ENCODE measurements at places on chromosomes 1 and 21.

- DNase-seq, result no peak
Measured at GRCh38 chr1:156675210-156676113, 1.7 kb downstream of the NES start.

DNA sequence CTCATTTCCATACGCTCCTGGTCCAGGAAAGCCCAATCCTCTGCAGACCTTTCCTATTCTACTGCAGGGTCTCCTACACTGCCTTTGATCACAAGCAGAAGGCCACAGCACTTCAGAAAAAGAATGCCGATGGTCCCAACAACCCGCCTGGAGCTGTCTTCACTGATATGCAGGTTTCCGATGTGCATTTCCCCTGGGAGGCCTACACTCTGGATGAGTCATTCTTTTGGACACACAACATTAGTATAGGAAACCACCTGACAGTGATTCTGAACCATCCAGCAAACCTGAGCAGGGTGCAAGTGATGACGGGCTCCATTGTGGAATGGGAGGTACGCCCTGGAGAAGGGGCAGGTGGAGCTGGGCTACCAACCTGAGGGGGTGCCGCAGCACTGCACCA lies 15.0 kb downstream of the PCAT6 start:
- DNase-seq, result no peak

GRCh38 chr1:109255678-109256077 lies 6.3 kb downstream of the CELSR2 start:
- no peak for DNase-seq

GRCh38 chr1:56060906-56061305 lies 518.5 kb downstream of the PLPP3 start:
- no peak for DNase-seq

DNA sequence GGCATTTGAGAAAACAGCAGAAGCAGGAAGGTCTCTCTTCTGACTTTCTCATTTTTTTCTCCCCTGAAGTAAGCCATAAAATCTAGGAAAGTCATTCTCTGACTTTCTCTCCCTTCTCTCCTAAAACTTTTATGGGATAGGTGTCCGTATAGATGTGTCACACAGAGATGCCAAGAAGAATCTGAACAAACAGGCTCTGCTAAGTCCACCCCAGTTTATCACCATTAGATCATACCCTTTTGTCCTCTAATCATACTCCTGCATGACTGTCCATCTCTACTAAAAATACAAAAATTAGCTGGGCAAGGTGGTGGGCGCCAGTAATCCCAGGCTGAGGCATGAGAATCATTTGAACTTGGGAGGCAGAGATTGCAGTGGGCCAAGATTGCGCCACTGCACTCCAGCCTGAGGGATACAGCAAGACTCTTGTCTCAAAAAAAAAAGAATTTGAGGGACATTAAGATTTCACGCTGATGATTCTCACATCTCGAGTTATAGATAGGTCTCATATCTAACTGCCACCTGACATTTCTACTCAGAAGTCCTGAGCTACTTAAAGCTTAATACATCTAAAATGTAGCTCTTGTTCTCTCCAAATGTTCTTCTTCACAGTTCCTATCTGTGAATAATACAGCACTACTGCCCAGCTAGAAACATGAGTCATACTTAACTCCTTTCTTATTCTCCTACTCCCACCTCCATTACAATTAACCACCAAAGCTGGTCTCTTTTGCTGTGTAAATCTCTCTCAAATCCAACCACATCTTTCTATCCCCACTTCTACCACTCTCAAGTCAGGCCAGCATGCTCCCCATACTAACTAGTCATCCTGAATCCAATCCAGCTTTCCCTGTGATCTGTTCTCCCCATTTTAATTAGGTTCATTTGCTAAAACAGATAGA lies 47.7 kb downstream of the ZNF644 start:
- DNase-seq, result no peak

DNA sequence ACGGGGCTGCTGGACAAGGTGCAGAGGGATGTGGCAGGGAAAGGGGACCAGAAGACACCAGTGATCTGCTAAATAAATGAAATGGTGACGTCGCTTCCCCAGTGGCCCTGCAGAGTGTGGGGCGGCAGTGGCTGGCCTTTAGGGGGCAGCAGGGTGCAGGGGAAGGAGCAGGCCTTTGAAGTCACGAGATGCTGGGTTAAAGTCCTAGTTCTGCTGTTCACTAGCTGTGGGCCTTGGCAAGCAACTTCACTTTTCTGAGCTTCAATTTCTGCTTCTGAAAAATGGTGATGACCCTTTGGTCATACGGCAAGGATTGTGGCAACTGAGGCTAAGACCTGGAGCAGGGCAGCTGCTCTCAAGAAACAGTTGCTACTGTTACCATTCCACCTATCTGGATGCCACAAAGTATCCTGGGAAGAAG lies 9.2 kb upstream of the GALE start:
- DNase-seq, result peak; percentile 84

DNA sequence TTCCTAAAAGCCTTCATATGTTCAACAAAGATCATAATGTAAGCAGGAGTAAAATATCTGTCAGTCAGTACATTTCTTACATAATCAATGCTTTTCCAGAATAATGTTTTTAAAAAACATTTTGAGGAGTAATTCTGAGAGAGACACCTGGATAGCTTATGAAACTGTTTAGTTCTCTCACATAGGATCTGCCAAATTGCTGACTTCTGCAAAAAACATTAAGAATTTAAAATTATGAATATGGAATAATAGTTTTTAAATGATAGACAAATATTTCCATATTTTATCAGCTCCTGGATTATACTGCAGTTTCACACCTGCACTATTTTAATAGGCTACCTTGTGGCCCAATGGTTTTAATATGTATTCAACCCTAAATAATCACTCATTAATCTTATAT lies 142.7 kb upstream of the RUNX1 start:
- no peak for DNase-seq

DNA sequence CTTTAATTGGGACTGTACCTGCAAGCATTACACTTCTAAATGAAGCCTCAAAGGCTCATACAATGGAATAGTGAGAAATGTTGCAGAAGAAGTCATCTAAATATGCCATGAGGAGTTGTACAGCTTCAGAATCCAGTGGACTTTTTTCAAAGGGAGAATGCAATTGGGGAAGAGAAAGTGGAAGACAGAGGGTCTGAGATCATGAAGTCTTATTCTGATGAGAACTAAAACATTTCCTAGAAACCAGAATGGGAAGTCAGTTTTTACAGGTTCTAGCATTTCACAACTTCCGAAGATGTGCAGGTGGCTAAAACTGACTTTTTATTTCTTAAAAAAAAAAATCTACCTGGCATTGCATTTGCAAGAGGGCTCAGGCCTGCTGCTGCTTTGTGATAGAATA lies 424.4 kb upstream of the RUNX1 start:
- DNase-seq, result peak; percentile 85

- DNase-seq, result peak; percentile 26
Measured at GRCh38 chr1:77281491-77282186, at the start of gene AK5. Gene AK5, plus strand, starts transcription at chr1:77282019. Its CDS starts 295 bp downstream, at chr1:77282314.

GRCh38 chr21:15820852-15821379 lies 91.1 kb downstream of the USP25 start:
- DNase-seq, result no peak

DNA sequence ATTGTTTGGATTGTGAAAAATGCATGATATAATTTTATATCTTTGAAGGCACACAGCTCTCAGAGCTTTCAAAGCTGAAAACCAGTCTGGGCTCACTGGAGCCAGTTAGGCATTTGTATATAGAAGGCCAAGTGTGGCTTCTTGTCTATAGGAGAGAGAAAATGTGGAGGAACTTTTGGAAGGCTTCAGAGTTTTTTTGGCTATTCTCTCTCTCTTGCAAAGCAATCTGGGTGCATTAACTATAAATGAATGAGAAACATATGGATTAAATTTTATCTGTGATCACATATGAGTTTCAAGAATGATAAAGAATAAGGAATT lies 216.7 kb upstream of the HOOK1 start:
- DNase-seq, result no peak

- no peak for DNase-seq
Measured at GRCh38 chr21:45508607-45509565, 33.4 kb downstream of the SLC19A1 start.

DNA sequence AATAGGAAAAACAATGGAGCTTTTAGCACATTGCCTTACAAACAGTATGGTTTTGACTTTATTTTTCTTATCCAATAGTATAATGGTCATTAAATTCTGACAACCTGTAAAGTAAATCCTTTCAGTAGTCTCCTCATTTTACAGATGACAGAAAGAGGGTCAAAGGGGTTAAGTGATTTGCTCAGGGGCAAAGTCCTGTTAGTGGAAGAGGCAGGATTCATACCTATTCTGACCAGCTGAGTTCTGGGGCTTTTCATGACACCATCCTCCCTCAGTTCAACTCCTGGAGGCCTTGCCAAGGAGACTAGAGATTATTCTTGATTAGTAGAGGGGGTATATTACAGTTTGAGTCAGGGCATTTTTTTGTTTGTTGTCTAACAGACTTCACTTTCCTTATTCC lies 278.7 kb upstream of the DUSP10 start:
- DNase-seq, result no peak

GRCh38 chr1:207280706-207281105 lies 40.8 kb upstream of the CD55 start:
- DNase-seq, result no peak

DNA sequence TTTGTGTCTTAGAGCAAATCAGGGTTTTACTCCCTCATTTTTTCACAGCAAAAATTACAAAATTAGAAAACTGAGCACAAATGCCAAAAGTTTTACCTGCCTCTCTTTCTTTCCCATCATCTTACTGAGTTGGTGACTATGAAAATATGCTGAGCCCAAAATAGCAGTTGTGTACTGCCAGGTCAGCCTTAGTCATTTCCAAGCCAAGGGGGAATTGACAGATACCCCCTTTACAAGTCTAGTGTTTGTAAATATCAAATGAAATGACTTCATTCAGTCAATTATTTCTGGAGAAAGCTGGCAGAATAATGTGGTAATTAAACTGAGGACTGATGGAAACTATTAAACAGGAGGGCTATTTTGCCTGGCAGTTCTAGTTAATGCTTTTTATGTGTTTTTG lies 11.4 kb upstream of the GORAB start:
- DNase-seq, result no peak

Measured in inflammatory macrophage treated with lipopolysaccharide for 1 hour (primary cell).